ENCODE measurements at places on chromosomes 2 and 18.

DNA sequence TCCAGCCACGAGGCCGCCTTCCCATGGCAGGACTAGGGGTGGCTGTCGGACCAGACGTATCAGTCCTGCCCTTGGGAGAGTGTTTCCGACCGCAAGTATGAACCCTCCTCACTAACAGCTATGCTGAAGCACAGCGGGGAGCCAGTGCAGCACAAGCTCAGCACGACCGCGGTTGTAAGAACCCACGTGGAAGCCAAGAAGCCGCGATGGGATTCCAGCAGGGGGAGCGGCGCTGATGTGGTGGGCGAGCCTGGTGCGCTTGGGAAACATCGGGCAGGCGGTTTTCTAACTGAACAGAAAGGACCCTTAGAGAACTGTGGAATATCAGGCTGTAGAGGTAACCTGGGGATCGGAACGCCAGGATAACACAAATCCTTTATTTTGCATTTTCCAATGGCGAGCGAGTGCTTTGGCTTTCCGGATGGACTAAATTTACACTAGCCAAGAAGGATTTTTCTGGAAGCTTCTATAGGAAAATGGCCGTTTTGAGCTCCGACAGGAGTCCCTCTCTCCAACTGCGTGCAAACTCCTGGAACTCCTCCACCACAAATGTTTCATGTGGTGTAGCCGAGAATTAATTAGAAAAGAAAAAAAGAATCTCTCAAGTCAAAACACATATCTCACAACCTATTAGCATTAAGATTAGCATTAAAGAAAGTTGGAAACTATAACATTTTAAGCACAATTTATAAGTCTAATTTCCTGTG lies 132.0 kb upstream of the MYCN start:
- DNase-seq = no peak

DNA sequence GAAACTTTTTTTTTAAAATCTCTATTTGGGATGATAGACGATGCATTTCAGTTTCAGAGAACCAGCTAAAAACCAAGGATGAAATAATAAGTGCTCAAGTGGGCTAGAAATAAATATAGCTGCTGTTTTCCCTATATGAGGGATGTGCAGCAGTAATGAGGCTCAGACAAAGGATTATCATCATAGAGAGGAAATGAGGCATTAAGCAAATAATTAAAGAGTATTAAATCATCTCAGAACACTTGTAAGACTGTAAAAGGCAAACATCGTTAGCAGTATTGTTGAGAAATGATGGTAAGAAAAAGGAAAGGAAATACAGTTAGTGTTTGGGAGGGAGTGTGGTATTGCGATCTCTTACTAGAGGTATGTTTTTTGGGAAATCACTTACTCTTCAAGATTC lies 233.5 kb downstream of the TGIF1 start:
- no peak for DNase-seq

DNA sequence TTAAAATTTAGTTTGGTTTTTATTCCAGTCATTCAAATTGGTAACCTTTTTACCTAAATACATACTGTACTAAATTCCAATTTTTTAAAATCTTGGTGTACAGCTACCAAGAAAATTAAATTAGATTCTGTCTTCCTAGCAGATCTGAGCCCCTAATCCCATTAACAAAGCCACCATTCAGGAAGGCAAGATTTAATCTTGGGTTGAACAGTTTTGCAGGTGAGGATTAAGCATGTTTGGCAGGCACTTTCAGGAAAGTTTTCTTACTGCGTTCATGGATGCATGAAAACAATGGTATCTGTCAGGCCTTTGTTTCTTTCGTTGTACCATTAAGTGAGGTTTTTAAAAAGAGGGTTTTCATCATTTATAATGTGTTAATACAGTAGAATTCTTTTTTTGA lies 32.8 kb downstream of the ITPRID2 start:
- no peak for DNase-seq

GRCh38 chr2:143649226-143649740 lies 520.1 kb downstream of the ARHGAP15 start:
- DNase-seq = no peak

- no peak for DNase-seq
These were observed 574.8 kb downstream of the KCNJ3 start for GRCh38 chr2:155273323-155273722.

DNA sequence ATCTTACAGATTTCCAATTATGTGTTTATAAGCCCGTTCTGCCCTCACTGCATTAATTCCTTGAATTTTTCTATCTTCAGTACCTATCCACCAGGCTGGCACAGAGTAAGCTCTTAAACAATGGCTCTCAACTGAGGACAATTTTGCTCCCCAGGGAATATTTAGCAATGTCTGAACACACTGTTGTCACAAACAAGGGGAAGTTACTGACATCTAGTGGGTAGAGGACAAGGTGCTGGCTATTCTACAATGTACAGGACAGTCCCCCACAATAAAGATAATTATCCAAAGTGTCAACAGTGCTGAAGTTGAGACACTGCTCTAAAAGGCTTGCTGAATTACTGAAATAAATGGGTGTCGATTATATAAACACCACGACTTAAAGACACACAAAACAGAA lies 5.0 kb downstream of the NDUFS1 start:
- DNase-seq = no peak

GRCh38 chr2:235669983-235670962 lies 176.4 kb downstream of the AGAP1 start:
- DNase-seq = no peak

DNA sequence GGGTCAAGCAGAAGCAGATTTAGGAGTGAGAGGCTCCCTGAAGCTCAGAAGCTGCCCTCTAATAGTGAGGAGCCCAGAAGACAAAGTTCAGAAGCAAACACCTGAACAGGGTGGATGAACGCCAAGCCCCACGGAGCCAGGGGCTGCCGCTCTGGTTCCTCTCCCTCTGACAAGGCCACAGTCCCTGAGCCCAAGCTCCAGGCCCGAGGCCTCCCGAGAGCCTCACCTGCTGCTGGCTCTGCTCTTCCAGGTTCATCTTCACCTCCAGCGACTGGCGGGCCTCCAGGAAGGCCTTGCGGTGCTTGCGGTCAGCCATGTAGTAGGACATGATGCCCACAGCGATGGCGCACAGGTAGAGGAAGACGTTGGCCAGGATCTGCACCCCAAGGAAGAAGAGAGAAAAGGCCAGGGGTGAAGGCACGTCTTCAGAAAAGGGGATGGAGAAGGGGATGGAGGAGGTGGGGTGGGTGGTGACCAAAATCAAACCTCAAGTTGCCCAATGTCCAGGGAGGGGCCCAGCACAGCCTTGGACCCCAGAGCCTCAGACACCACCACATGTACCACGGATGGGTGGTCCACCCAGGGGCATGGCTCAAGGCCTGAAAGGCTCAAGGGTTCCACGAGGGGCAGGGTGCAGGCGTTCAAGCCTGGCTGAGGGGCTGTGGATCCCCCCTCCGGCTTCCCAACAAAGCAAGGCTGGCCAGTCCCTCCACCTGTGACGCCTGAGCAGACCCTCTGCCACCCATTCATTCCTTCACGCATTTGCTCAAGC lies 47.5 kb downstream of the ADCY3 start:
- no peak for DNase-seq

DNA sequence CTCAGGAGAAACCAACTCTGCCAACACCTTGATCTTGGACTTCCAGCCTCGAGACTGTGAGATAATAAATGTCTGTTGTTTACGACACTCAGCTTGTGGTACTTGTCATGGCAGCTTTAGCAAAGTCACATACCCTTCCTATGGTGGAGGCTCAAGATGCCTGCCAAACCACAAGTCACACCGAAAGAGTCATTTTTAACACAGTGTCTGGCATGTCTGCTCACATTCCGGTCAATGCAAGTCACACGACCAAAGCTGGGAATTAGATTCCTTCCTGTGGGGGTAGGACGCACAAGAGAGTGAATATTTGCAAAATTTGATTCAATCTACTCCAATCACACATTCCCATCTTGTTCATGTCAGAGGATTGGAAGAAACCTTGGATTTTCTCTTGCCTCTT lies 24.6 kb downstream of the KCNE4 start:
- DNase-seq = no peak

GRCh38 chr2:129717560-129718130 lies 261.8 kb upstream of the RAB6C start:
- DNase-seq = no peak

GRCh38 chr2:62152000-62152399 lies 43.9 kb upstream of the B3GNT2 start:
- no peak for DNase-seq

- DNase-seq = no peak
These were observed 672.2 kb upstream of the CELF4 start for GRCh38 chr18:38237796-38238195.

- no peak for DNase-seq
These were observed 318.3 kb upstream of the MYT1L start for GRCh38 chr2:2649109-2650072.

DNA sequence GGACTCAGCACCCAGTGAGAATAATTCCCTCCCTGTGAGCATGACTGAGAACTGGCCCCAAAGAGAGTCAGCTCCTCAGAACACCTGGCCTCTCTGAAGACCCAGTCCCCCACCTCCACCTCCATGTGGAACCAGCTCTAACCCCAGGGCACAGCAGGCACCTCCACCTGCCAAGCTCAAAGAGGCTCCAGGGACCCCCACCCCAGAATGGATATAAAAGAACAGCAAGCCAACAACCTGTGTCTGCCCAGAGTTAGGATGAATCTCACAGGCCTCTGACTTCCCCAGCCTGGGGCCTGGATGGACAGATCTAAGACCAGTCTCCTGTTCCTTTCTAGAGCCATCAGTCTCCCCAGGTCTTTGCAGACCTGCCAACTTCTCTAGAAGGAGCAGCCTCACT lies 498.5 kb downstream of the EIPR1 start:
- no peak for DNase-seq

GRCh38 chr2:46814160-46814961 lies 101.2 kb downstream of the MCFD2 start:
- no peak for DNase-seq

DNA sequence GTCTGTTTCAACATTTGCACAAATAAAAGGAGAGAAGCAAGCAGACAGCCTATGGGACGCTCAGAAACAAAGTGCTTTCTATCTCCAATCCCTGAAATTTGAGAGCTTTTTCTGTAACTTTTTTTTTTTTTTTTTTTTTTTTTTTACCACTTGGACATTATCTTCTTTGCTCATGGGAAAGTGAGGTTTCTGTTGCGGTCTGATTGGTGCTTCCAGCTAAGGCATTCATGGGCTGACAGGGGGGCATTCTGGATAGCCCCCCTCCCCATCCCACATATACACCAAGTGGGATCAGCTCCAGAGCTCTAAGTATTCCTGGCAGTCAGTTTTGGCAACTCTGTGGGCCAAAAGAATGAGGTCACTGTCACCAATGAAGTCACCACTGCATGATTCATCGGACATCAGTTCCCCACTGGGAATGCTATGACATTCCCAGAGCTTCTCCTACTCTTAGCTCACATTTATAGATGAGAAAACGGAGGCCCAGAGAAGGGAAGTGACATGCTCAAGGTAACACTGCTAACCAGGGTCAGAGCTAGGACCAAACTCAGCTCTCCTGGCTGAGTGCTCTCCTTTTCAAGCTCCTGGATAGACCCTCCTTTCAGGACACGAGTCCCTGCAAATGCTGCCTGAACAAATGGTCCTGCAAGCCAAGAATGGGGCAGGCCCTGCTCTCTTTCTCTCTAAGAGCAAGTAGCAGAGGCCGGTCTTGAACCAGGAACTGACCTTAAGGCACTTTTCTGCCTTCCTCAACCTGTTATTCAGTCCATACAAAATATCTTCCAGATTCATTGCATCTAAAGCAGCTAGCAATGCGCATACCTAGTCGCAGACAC lies 61.3 kb downstream of the TMEM247 start:
- no peak for DNase-seq

DNA sequence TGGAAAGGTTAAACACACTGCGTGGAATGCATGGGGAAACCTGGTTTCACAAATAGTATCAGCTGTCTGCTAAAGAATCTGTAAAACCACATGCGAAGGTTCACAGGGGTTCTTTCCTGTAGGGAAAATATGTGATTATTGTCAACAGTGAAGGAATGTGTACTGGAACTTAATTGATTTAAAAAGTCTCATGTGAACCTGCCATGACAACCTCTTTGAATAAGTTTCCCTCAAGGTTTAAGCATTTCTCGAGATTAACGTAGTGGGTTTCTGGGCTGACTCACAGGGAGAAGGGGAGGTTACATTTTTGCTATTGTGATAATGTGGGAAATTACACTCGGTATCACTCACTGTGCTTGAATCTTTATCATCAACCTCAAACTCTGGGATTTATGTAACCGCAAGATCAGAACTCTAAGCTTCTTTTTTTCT lies 28.2 kb upstream of the IL1R1 start:
- DNase-seq = no peak

DNA sequence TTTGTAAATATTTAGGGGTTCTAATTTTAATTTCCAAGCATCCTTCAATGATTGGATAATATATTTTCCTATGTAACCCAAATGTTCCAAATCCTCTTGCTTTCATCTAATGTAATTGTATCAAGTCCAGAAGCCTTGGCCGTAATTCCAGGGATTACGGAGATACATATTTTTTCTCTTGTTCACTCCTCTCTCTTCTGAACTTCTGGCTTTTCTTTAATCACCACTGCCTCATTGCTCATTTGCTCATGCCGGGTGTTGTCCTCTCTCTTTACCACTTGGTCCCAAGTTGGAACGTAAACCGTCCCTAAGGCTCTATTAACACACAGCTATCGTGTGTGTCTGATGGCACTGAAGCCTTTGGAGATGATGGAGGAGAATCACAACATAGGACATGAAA lies 188.7 kb upstream of the COL3A1 start:
- DNase-seq = no peak

DNA sequence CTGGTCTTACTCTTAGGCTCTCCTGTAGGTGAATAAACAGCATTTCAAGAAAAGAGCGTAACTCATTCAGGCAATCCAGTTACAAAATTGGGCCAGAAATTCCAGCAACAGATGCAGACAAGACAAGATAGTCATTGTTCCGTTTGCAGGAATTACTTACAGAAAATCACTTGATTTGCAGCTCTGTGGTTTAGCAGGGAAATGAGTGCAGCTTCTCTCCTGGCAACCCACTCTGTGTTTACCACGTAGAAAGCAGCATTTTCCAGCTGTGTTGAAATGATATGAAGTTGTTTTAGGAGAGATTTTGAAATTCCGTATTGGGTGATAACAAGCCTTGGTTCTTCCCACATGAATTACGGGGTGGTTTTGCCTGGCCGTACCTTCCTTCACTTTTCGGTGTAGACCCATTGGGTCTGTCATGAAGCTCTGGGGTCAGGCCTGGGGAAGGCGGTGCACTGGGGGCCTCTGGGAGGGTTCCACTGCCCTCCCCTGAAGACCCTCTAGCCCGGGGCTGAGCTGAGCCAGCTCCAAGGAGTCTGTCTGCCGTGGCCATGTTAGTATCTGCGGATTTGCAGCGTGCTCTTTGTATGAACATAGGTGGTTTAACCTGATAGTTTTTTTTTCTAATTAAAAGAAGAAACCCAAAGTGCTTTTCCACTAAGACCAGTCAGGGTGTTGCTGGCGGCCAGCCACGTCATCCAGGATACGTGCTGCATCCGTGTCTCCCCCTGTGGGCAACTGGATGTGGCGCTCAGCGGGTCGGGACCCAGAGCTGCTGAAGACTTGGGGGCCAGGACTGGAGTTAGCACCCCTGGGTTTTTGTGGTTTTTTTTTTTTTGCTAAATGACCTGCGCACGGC lies 58.9 kb upstream of the KCNG2 start:
- DNase-seq = no peak

- no peak for DNase-seq
These were observed 32.6 kb upstream of the SLC40A1 start for GRCh38 chr2:189613077-189613636.

Data from naive thymus-derived CD4-positive, alpha-beta T cell (primary cell).